ENCODE measurements at places on chromosomes 1 and 21.
A peak's percentile ranks its signal among the peaks of the same experiment; 100 is the strongest.

DNA sequence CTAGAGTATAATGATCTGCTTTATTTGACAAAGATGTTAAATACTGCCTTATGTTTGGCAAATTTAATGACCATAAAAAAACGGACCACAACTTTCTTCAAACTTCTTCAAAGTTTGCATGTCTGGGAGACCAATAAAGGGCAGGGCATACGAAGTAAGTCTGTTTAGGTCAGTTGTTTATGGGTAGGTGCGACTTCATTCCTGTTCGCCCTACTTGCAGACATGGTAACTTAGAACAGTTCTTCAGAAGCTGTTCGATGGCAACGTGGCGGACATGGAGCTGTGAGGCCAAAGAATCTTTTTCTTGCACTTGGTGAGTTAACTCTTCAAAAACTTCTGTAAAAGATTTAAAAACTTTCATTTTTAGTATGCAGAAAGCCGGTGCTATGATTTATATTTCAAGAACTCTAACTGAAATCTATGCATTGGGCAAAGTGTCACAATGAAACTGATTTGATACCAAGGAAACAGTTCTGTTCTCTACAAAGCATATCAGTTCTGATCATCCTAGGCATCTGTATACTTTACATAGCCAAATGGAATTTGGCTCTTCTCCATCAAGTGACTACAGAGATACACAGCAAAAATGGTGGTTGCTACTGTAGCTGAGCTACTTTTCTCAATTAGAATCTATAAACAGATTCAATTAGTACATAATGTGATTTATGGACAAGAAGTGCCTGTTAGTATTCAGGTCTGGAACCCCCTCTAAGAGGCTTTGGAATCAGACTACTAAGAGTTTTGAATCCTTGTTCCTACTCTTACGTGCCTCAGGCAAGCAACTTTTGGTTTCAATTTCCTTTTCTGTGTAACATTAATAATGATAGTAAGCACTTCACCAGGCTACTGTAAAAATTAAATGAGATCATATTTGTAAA lies 25.7 kb downstream of the C21orf91 start:
- peak; percentile 64 for DNase-seq

DNA sequence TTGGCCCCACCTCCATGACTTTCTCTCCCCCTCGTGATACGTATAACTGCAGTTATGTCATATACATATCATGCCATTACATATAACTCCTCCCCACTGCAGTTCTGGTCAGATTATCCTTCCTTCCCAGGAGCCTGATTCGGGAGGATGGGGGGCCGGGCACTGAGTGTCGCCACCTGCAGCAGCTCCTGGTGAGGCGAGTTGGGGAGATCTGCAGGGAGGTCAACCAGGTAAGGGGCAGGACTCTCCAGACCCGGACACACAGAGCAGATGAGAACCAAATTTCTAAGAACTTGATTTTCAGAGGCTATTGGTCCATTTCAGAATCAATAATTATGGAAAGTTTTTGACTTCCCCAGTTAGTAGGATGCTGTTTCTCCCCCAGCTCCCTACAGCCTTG lies 19.5 kb downstream of the HYI start:
- no peak for DNase-seq

DNA sequence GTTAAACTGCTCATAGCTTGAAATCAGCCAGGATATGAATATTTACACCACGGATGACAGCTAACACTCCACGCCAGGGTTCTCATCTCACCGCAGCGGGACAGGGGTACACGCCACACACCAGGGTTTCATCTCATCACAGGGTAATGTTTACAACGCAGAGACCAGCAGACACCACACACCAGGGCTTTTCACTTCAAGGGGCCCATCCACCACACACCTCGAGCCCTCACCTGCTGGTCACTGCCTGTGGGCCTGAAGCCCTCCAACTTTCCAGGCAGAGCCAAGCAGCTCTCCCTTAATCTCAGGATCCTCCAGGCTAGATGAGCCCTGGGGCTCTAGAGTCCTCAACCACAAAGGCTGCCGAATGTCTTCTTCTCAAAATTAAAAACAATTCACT lies 1.3 kb upstream of the KRTAP10-12 start:
- DNase-seq: no peak

- no peak for DNase-seq
Measured at GRCh38 chr1:44390277-44390676, 14.8 kb upstream of the RNF220 start.

GRCh38 chr1:41566274-41566885 lies 81.9 kb upstream of the EDN2 start:
- DNase-seq: no peak

GRCh38 chr1:214688891-214689290 lies 85.9 kb downstream of the CENPF start:
- no peak for DNase-seq

- no peak for DNase-seq
Measured at GRCh38 chr1:99369154-99369553, 104.9 kb downstream of the PLPPR4 start.

GRCh38 chr1:163535807-163536206 lies 214.1 kb downstream of the NUF2 start:
- DNase-seq: no peak

DNA sequence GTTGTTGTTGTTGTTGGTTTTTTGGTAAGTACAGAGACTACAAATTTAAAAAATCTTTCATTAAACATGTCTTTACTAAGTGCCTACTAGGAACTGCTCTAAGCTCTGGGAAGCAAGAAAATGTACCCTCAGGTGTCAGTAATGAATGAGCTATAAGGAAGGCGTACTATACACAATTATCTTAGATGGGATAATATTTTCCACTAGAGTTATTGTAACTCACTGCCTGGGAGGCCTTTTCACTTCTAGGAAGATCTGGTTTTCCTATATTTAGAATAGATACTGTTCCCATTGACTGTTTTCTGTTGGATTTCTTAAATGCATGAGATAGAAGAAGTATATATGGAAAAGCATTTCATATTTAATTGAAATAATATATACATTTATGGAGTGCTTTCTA lies 19.6 kb downstream of the CLIC4 start:
- DNase-seq: no peak

DNA sequence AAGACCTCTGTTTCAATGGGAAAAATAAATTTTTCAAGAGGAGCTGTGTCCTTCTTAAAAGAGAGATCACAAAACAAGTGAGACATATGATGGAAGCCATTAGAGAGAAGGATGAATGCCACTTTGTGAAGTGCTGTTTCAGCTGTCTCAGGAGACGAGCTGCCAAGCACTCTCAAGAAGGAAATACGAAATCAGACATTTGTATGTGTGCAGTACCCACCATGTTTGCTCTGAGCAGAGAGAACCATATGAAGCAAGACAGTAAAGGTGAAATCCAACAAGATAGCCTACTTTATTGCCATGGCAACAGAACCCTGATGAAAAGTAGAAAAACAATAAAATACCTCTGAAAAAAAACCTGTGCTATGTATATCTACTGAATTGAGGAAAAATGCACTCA lies 168.1 kb downstream of the AMY1C start:
- DNase-seq: no peak

GRCh38 chr1:205350124-205350523 lies 6.6 kb downstream of the KLHDC8A start:
- DNase-seq: no peak

DNA sequence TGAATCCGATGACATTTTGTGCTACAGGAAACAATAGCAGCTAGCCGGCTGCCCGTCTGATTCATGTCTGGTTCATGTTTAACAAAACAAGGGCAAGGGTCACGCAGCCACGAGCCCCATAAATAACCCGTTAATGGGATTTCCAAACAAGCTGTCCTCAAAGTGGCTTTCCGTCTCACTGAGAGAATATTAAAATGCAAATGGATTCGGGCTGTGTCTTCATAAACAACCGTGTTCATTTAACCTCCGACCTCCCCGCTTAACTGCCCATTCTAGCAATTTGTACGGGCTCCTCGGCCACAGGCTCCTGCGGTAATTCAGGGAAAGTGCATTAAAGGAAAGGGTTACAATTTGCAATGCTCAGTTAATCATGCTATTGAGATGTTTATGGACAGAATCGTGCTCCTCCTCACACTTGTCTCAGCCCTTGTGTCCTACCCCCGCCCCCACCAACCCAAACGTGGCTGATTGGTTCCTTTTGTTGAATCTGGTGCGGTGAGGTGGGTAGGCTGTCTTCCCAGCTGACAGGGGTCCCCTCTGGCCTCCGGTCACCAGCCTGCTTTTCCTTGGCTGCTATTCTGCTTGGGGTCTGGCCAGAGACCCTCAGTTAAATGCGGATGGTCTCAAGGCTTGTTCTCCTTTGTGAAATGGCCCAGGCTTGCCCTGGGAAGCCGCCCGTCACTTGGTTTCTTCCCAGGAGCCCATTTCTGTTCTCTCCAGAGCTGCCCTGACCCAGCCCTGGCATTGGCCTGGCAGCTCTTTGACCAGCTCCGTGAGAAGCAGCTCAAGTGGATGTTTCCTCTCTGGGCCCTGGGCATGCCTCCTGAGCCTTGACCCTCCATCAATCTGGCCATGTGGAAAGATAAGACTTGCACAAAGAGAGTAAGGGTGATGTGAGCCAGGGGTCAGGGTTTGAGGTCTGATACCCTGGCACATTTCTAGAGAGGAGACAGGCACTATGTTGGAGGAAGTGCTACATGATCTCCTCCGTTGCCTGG lies 200.7 kb upstream of the POU3F1 start:
- DNase-seq: no peak

- DNase-seq: no peak
Measured at GRCh38 chr1:244053831-244054230, 2.7 kb downstream of the ZBTB18 start.

- DNase-seq: no peak
Measured at GRCh38 chr1:3929126-3929525, 29.1 kb upstream of the C1orf174 start.

GRCh38 chr21:21101911-21102310 lies 103.7 kb downstream of the NCAM2 start:
- DNase-seq: no peak

GRCh38 chr1:158163000-158163947 lies 17.4 kb upstream of the CD1D start:
- no peak for DNase-seq

DNA sequence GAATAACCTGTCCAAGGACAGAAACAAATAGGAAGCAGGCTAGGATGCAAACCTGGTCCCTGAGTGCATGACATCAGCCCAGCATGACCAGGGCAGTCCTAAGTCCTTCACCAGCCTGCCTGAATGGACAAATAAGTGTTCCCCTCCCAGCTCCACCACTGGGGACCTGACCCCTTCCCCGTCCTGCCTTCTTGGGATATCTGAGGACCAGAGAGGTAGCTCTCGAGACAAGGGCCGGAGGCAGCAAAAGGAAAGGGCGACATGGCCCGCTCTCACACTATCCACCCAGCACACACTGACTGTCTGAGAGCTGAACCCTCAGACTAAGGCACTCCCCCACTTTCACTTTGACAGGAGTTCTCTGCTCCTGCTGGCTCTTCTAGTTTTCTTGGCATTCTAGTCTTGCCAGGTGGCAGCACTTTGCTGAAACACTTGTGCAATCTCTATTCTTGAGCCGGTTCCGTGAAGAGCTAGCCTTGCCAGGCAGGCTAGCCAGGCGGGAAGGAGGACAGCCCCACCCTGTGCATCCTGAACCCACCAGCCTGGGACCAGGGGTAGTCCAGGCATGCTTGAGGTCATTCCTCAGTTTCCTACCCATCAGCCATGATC lies 251.1 kb upstream of the RAB4A start:
- no peak for DNase-seq

- DNase-seq: no peak
Measured at GRCh38 chr1:154714638-154715037, 106.7 kb upstream of the ADAR start.

GRCh38 chr1:172870901-172871606 lies 179.7 kb downstream of the TNFSF18 start:
- peak; percentile 7 for DNase-seq

- DNase-seq: no peak
Measured at GRCh38 chr1:158045639-158046038, 52.2 kb downstream of the KIRREL1 start.
